SK-MEL-5 (cell line): ENCODE measurements at places on chromosomes 12 and 14. TPM values are rescaled to one million over a fixed set of nuclear protein-coding genes. Genes with fewer than 3 reads are reported as not detected.

DNA sequence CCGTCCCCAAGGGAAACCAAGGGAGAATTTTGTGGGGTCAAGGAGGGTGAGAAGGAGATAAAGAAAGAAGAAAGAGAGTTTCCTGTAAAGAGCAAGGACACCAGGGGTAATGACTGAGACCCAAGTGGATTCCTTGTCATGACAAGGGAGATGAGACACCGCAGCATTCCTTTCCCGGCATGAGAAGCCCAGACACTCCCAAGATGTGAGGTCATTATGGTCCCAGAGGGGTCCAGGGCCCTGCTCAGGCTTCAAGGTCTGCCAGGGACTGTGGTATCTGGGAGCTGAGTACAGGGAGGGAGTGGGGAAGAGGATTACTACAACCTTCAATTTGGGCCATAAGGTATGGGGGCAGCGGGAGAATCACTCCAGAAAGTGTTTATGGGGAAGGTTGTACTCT is 58.1 kb downstream of the SPTB start:
- no peak for DNase-seq

GRCh38 chr12:30926243-30927221 is at the start of gene TSPAN11:
Gene TSPAN11, plus strand, starts transcription at chr12:30926748. Its CDS starts 27,244 bp downstream, at chr12:30953992.
- no peak for DNase-seq

GRCh38 chr12:57830393-57830792 is 11.9 kb upstream of the AVIL start:
- DNase-seq = no peak

DNA sequence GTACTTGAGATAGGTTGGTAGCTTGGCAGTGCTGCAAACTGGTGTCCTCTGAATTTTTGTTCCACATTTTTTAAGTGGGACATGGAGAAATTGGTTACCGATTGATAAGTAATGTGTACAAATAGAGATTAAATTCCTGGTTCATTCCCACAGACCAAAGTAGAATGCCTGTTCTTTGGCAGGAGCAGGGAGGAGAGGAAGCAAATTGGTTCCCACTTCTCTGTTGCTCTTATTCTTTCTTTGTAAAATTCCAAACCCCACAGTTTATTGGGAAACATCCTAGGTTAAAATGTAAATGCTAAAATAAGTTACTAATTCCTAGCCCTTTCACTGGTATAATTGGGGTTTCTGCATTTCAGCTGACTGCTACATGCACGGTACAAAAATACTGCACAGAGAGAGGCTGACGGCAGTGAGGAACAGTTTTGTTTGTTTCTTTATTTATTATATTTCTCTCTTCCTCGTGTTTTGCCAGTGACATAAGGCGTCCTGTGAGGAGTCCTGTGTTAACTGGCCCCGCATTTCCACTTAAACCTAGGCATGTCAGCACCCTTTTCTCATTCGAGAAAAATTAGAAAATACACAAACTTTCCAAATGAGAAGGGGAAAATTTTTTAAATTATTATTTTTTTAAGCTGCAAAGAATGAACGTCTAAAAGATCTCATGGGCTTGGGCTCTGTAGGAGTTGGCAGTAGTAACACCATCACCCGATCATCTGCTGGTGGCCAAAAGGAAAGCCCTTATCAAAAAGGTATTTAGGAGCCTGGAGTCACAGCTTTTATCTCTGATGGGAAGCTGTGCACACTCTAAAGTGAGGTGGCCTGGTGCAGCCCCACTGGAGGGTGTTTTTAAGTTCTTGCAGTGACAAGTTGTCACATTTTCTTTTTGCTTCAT is 25.4 kb upstream of the BCL7A start:
- DNase-seq = no peak

- no peak for DNase-seq
These were observed 40.4 kb upstream of the LGR5 start for GRCh38 chr12:71399197-71399596.

CYP27B1 gene
- total RNA-seq = 0.69 and 3.1 TPM in 2 replicates

SERPINA9 gene
- not detected in 2 replicates for total RNA-seq

KRT72 gene
- not detected in 2 replicates for total RNA-seq

KRT71 gene
- not detected in 2 replicates for total RNA-seq

RBP5 gene
- not detected in 2 replicates for total RNA-seq
